ENCODE measurements at places on chromosomes 6 and 20.

GRCh38 chr6:45896783-45897441 lies 118.7 kb downstream of the CLIC5 start:
- no peak for DNase-seq

DNA sequence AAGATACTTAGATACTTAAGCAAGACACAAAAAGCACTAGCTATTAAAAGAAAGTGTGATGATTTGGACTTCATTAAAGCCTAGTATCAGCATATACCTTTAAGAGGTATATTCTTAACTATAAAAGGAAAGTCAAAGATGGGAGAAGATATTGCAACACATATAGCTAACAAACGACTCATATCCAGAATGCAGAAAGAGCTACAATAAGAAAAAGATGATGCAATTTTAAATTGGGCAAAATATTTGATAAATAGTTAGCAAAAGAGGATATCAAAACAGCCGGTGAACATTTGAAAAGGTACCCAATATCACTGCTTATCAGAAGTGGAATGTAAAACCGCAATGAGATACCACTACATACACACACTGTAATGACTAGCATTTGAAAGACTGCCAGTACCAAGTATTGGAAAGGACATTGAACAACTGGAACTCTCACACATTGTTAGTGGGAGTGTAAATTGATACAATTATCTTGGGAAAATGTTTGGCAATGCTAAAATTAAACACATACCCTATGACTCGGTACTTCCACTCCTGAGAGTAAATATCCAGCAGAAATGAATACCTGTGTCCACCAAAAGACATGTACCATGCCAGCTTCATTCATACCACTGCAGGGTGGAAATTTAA lies 25.7 kb downstream of the MUC22 start:
- DNase-seq = no peak

DNA sequence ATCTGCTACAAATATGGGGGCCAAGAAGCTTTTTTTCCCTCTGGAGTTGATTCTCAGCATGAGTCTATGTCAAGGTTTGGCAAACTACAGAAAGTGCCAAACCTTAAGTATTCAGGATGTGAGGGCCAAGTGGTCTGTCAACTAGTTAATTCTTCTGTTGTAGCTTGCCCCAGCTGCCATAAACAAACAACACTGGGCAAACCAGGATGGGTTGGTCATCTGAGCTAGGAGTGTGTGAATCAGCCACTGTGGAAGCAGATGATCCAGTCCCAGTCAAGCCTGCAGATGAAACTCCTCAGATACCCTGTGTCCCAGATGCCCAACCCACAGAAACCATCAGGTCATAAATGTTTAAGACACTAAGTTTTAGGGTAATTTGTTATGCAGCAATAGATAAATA lies 103.0 kb upstream of the MOCS1 start:
- no peak for DNase-seq

- no peak for DNase-seq
These were observed 253.6 kb upstream of the RAB32 start for GRCh38 chr6:146289816-146290588.

GRCh38 chr6:135642912-135643311 lies 145.4 kb upstream of the AHI1 start:
- no peak for DNase-seq

DNA sequence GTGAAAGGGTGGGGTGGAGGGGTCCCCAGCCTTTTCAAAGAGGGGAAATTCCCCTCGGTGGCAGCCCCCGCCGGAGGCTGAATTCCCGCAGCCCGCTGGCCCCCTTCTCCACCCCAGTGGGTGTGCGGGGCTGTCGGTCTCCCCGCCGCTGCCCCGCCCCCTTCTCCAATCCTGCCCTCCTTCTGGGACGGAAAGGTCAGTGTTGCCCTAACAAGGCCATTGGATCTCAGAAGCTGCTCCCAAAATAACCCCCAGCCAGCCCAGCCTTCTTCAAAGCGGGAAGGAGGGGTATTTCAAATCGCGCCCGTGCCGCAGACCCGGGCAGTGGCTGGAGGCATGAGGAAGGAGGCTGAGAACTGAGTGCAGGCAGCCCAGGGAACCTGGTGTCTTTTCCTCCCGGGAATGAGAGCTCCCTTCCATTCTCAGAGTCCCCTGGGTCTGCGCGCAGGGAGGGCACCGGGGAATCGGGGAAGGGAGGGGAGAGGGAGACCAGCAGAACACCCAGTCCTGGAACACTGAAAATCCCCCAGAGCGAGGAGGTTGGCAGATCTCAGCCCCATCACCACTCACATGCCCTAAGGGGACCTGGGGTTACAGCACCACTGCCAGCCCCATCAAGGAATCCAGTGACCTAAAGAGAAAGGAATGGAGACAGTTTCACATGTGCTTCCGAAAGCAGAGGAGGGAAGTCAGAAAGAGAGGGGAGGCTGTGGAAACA lies at the start of gene JPH2:
Gene JPH2 (minus strand): TSS at position 135 of the 718 bp plus-strand sequence. CDS start 483 bp downstream, outside the sequence.
- no peak for DNase-seq

GRCh38 chr20:2672446-2672845 lies 8.4 kb upstream of the IDH3B start:
- DNase-seq = no peak

DNA sequence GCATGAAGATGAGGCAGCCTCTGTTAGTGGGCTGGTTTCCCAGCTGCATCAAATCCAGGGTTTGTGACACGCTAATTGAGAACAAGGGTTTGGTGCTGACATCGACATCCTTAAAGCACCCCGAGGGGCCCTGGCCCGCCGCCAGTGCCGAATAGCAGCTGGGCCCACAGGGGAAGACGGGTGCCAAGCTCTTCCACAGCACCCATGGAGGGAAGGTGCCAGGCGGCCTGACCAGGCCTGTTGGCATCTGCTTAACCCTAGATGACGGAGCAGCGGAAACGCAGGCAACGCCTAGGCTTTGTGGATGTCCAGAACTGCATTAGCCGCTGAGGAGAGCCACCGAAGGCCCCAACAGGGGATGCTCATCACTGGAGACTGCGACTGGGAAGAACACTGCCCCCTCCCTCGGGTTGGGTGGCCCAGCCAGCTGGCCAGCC lies 16.0 kb downstream of the UQCC2 start:
- no peak for DNase-seq

DNA sequence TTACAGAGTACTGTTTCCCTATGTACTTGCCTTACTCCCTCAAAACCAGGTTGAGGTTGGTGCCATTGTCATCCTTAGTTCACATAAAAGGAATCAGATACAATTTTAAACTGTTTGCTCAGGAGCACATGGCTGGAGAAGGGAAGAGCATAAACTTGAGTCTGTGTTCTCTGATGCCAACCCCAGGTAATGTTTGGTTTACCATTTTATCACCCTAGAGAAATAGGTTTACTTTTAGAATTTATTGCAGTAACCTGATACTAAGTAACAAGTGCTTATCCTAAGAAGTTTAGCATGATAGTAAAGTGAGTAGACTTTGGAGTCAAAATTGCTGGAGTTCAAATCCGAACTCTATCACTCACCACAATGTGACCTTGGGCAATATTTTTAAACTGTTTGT lies 86.3 kb downstream of the RFPL4B start:
- no peak for DNase-seq

DNA sequence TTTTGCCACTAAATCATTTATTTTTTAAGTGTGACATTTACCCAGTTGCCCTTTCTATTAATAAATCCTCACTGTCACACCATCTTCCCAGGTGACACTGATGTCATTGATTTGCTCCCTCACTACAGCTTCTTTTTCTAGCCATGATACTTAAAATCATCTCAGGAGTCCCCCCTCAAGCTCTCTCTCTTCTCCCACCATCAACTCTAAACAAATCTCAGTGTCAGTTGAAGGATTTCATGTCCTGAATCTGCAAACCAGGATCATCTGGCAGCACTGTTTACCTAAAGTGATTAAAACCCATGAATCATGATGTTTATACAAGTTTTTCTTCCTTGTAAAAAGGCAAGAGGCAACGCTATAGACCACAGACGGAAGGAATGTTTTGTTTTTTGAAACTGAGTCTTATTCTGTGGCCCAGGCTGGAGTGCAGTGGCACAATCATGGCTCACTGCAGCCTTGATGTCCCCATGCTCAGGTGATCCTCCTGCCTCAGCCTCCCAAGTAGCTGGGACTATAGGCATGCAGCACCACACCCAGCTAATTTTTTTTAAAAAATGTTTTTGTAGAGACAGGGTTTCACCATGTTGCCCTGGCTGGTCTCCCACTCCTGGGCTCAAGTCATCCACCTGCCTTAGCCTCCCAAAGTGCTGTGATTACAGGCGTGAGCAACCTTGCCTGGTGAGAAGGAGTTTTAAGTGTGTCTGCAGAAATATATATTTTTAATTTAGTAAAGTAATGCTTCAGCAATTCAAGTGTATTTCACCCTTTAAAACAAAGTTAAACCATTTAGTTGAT lies 30.1 kb upstream of the SH3BGRL2 start:
- no peak for DNase-seq
